ENCODE measurements at places on chromosomes 12 and 14.

DNA sequence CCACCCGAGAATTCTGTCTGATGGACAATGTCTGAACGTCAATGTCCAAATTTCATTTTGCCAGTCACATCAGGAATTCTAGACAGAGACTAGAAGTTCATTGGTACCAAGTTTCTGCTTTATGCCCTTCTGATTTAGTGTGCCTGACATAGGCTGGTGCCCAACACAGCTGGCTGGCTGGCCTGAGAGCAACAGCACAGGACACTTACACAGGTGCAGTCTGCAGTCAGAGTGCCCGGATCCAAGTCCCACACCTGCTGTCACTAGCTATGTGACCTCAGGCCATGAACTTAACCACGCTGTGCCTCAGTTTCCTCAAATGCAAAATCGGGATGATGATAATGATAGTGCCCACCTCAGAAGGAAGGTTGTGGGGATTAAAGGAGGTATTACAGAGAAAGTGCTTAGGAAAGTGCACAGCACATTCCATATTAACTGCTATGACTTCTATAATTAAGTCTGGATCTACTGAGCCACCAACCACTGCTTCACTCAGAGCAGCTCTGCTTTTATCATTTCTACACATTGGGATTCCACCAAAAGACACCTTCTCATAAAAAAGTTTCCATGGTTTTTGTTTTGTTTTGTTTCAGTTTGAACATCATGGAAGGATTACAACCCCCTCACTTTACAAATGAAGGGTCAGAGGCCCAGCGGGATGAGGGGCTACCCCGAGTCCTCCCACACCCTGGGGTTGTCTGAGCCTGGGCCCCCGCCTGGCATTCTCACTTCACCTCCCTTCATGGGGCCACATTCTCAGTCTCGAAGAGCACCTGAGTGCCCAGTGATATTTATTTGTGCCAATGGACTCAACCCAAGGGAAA is 168.8 kb upstream of the BCL2L14 start:
- DNase-seq = no peak

- no peak for DNase-seq
Measured at GRCh38 chr12:92059960-92060359, 85.7 kb downstream of the BTG1 start.

DNA sequence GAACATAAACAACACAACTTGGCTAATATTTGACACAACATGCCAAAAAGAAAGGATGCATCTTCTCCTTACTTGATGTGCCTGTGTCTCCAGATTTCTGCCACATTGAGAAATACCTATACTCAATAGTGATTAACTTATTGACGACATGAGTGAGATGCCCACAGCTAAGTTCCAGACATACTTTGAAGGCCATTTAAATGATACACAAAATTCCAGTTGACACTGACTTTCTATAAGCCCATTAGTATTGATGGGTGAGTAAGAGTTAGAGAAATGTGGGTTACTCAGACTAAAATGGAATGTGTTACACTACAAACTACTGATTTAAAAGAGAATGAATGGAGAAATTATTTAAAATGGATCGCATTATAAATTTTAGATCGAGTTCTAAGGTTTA is 838.2 kb upstream of the MGAT4C start:
- no peak for DNase-seq

DNA sequence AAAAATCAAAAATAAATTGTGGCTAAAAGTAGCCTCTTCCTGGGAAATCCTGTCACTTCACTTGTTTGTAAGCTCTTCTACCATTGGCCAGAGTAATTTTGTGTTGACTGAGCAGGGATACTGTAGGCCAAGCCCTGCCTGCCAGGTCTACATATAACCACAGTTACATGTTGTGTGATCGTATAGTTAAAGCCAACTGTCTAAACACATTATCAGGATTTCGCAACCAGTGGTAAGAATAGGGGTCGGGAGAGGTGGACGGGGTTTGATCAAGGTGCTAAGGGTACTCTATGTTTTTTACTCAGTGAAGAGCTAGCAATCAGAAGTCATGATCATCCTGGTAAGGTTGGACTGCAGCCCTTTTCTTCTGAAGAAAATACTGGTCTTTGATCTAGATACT is 13.4 kb downstream of the ANKRD13A start:
- no peak for DNase-seq

GRCh38 chr14:22668863-22669262 is 24.7 kb upstream of the OR6J1 start:
- DNase-seq = no peak

DNA sequence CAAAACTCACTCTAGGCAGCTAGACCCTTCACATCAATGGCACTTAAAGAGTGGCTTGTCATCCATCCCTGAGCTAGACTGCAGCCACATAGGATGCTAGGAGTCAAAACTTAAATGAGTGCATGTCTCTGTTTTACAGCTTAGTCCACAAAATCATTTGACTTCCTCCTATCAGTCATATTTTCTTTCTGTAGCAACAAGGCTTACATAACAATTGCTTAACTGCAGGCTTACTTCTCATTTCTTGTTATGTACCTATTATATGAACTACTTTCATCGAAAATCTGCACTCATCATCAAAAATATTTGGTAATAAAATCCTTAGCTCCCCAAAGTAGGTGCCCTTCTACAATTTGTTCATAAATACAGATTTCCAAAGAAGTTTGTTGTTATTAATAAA is 30.1 kb downstream of the CLEC1A start:
- DNase-seq = no peak

DNA sequence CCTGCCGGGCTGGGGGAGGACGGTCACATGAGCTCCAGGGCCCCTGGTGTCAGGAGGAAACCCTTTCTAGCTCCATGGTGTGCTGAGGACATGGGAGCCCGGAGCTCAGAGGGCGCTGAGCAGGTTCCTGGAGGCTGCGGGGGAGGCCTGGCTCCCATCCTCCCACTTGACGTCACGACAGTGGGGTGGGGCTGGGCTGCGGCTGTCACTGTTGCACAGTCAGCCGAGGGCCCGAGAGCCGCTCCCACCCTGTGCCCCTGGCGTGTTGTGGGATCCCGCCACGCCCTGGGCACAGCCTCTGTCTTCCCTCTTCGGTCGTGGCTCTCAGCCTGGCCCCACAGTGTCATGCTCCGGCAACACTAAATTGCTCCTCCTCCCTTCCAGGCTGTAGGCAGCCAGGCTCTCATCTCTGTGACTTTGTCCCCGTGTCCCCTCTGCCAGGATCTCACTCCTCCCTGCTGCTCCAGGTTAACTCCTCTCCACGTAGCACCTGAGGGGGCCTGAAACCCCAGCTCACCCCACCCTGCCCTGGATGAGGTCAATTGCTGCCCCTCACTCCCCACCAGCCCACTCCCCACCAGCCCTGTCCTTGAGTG is 33.0 kb downstream of the BEGAIN start:
- no peak for DNase-seq

GRCh38 chr14:91545946-91546716 is 36.0 kb upstream of the PPP4R3A start:
- DNase-seq = no peak

- DNase-seq = no peak
Measured at GRCh38 chr12:131473261-131473660, 237.6 kb upstream of the SFSWAP start.

DNA sequence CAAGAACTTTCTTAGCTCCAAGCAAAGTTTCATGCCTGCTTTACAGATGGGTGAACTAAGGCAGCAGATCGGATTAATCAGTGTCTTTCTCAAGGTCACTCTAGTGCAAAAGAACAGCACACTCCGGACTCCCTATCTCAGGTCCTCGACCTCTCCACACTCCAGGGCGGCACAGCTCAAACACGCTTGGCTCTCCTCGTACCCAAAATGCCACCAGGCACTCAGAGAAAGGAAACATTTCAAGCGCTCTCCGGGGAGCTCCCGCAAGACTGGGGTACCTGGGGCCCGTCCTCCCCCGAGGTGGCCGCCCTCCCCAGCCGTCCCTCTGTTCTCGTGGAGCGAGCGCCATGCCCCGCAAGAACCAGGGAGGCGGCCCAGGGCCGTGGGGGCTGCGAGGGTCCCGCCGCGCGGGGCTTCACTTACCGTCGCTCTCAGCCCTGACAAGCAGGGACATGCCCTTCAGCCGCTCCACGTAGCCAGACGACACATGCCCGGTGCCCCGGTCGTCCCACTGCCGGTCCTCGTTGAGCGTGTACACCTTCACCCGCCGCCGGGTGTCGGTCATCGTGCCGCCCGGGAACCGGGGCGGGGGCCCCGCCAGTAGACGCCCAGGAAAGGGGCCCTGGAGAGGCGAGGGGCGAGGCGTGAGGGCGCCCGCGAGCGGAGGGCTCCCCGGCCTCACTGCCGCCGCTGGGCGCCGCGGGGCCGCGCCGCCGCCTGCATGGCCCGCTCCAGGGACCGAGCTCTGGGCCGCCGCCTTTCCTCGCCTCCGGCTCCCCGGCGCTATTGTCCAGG is 830 bp downstream of the PPP4R3A start:
- DNase-seq = peak; percentile 34

DNA sequence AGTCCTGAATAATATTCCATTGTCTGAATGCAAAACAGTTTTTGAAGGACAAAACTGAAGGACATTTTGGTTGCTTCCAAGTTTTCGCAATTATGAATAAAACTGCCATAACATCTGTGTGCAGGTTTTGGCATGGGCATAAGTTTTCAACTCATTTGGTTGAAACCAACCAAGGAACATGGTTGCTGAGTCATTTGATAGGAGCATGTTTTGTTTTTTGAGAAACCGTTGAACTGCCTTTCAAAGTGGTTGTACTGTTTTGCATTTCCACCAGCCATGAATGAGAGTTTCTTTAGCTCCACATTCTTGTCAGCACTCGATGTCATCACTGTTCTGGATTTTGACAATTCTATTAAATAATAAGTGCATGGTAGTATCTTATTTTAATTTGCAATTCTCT is 23.0 kb upstream of the GSG1 start:
- no peak for DNase-seq

DNA sequence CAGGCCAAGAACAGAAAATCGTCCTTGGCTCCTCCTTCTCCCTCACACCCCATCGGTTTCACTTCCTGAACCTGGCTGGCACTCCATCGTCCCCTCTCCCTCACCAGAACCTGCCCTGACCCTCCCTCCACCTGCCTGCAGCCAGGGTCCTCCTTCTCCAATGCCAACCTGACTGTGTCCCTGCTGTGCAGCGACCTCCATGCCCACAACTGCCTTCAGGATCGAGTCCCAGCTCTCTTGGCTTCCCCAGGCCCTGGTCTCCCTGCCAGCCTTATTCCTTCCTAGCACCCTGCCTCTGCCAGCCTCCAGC is 19.8 kb downstream of the HVCN1 start:
- DNase-seq = no peak

GRCh38 chr12:123839826-123840225 is 77.7 kb downstream of the DNAH10 start:
- no peak for DNase-seq

DNA sequence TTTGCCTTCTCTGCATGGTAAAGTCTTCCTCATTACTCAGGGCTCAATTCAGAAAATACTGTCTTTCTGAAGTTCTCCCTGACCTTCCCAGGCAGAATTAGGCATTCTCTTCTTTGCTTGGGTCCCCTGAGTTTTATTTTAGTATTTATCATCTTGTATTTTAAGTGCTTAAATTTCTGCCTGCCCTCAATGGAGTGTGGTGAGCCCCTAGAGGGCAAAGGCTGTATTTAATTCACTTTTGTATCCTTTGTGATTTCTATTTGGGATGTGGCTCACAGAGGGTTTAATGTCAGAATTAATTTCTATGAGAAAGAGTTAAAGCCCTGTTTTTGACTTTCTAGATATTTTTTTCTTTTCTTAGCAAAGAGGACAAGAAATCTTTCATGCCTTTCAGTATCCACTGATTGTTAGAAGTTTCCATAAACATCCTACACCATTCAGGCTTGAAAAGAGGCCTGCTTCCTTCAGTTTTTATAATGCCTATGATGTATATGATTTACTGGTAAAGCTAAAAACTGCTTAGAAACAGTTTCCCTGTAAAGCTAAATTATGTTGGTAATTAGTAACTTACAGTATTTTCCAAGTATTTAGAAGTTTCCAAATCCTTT is 55.6 kb upstream of the PTPRB start:
- DNase-seq = no peak

- no peak for DNase-seq
Measured at GRCh38 chr14:58488550-58488949, 61.0 kb downstream of the KIAA0586 start.

DNA sequence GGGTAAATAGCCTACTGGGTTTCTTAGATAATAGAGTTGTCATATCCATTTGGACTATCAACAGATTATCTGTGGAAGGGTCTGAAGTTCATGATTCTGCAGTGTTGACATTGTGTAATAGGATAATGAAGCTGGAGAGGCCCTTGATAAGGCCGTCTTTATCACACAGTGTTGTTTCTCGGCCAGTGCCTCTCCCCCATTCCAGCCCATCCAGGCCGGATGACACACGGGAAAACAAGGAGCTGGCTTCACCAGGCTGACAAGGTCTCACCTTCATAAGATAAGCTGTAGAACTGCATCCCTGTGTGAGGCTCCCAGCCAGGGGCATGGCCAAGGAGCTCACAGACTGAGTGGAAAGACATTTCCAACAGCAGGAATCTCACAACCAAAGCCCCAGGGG is 8.7 kb upstream of the EML1 start:
- DNase-seq = no peak

GRCh38 chr12:52023976-52024688 is 17.4 kb downstream of the TAMALIN start:
- DNase-seq = no peak

DNA sequence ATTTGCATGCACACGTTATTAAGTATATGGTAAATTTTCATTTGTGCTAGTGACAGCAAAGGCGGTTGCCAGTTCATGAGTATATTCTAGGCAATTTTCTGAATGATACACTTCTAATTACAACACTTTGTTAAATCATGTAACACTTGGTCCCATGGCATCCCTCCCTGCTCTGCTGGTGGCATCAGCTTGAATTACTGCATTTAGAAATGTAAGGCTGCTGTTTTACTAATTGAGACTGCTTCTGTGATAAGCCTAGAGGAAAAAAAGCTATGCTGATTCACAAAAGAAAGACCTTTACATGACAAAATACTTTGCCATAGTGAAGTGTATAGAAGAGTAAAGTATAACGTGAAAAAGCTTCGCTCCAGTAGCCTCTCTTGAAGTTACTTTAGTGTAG is 636.1 kb downstream of the KCNH5 start:
- DNase-seq = no peak

- DNase-seq = no peak
Measured at GRCh38 chr12:55736780-55737580, 5.9 kb upstream of the GDF11 start.

DNA sequence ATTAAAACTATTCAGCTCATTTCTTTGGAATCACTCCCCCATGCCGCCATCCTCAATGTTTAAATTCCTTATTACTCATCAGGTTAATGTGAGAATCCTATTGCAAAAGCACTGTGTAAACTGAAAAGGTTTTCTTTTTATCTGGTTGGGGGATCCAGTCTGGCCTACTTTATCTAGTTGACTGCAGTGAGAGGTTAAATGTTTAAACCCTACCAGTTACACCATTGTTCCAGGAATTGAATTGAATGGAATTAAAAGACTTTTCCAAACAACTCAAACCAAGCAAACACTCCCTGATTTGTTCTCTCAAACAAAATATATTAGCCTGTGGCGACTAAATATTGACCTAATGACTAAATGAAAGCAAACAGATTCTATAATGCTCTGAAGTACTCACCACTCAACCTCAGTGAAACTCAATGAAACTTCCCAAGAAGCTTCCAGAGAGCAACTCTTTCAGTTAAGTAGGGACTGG is 100.5 kb downstream of the VEZT start:
- no peak for DNase-seq
